ENCODE measurements at places on chromosomes 4 and X.

DNA sequence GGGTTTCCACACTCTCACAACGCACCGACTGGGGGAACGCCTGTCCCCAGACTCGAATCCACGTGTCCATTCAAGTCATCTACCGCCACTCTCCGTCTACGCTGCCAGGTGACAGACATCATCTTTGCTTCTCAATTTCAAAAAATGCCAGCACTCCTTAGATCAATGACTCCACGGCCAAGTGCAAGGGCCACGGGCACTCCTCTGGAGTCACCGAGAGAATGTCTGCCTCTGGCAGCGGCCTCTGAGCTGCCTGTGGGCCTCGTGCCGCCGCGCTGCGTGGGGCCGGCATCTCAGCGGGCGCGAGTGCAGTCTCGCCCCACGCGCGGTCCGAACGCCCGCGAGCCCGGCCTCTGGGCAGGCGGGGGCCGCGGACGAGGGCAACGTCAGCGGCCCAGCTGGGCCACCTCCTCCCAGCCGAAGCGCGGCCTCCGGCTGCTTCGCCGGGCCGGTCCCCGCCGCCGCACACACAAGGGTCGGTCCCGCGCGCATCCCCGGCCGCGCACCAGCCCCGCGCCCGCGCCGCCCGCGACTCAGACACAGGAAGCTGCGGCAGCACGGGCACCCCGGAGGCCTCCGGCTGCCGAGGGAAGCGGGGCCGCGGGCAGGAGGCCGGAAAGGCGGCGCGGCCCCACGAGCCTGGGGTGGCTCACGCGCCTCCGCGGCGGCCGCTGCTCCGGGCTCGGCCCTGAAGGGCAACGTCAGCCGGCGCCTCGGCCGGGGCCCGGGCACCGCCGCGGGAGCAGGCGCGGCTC is 450 bp downstream of the ACSL1 start:
- peak; percentile 11 for DNase-seq

DNA sequence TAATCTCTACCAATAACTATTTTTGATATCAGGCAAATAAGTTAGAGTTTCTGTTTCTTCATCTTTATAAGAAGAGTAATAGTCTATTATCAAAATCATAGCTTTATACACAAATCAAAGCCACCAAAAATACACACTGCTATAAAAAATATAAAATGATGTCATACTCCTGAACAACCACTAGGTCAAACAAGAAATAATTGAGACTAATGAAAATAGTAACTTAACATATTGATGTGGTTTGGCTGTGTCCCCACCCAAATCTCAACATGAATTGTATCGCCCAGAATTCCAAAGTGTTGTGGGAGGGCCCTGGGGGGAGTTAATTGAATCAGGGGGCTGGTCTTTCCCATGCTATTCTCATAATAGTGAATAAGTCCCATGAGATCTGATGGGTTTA is 2277.5 kb downstream of the ARAP2 start:
- no peak for DNase-seq

DNA sequence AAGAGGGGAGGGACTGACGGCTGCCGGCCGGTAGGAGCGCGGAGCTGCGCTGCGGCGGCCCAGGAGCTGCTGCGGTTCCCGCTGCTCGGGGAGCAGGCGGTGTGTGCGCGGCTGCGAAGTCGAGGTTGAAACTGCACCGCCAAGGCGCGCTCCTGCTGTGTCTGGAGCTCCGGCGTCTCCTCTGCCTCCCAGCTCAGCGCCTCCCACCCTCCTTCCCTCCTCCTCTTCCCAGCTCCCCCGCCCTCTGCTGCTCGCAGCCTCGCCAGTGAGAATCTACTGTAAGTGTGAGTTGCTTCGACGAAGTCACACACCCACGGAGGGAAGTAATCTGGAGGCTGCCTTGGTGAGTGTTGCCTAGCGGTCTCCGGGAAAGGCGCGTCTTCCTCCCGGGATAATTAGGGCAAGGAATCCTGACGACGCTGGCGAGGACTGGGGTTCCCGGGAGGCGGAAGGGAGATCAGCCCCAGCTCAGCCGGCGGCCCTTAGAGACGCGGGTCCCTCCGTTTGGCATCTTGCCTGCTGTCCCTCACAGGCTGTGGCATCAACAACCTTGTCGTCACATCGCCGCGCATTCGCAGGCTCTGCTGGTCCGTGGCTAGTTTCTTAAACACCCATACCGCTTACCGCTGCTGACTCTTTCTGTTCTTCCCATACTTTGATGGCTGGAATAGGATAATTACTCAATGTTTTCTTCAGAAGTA is at the start of gene EPHA5:
TSS of gene EPHA5 (minus strand) at position 159 of the 701 bp plus-strand sequence. CDS start 747 bp downstream, outside the sequence.
- DNase-seq: no peak

DNA sequence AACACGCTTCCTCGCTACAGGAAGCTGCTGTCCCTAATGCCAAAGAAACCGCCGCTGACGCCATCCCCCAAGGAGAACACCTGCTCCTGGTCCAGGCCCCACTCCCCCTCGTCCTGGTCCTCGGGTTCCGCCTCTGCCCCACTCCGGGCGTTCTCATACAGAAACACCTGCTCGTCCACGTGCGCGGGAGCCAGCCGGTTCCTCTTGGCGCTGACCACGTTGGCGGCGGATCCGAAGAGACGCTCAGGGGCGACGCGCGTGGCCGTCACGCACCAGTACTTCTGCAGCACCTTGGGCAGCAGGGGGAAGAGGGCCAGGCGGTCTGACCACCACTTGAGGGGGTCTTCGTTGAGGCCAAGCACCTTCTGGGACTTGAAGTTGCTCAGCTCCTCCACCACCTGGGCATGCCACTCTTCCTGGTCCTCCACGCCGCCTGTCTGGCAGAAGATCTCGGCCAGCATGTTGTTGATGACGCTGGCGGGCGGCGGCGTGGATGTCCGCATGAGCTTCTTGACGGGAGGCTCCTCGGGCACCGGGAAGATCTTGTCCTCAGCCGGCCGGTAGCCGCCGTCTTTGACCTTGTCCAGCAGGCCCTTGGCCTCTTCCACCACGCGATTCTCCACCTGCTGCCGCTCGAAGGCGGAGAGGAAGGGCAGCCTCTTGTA is 12.0 kb downstream of the DHRSX start:
- no peak for DNase-seq

DNA sequence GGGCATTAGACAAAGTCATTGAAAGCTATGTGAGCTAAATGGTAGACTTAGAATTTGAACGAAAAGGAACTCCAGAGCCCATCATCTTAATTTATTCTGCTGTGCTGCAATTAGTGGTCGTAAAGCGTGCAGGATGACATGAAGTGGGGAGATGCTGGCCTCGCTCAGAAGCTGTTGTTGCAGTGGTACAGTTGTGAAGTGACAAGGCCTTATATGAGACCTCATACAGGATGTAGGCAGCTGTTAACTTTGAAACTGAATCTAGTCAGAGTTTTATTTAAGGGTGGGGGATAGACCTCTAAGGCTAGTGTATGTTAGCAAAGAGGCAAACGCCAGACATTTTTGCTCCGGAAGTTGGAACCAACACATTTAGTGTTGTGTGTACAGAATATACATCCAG is 13.4 kb downstream of the KLF3 start:
- no peak for DNase-seq

DNA sequence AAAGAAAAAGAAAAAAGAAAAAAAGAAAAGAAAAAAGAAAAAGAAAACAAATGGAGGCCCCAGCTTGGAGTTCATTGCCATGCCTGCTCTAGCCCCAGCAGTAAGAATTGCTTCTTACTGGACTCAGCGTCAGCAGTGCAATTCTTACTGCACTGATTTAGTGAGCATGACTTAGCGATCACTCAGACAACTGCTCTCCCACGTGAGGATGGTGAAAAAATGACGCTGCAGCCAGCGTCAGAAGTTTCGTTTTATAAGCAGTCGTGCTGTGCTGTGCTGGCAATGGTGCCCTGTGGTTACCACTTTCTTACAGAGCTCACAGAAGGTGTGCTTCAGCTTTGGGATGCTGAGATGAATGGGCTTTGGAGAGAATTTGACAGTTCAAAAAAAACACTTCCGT is 68.3 kb upstream of the DDX3X start:
- DNase-seq: no peak

DNA sequence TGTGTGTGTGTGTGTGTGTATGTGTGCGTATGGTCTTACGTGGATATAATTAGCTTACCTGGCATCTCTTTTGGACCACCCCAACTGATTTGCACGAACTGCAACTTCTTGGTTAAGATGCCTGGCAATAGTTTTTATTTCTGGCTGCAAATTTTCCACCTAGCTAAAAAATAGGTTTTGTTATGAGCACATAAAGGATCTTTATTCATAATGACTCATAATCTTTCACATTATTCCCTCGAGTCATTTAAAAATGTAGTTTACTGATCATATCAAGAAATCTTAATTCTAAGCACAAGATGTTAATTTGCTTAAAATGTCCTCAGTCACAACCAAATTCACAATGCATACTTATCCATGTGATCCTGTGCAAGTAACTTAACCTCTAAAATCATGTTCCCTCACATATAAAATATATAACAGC is 1.5 kb downstream of the COX18 start:
- no peak for DNase-seq

DNA sequence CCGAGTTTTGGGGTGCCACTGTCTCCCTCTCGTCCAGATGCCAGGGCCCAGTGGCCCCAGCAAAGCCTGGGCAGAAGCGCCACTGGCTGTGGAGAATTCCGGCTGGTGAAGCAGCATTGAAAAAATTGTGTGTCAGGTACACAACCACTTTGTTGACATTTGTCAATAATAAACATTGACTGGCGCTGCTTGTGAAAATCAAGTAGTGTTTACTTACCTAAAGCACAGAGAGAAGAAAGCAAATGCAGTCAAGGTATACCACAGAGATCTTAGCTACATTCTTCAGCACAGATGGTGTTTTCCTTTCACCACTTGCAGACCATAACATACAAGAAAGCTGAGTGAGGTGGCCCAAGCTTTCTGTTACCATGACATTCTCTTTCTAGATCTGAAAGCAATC is 14.5 kb upstream of the SLC7A11 start:
- DNase-seq: no peak

DNA sequence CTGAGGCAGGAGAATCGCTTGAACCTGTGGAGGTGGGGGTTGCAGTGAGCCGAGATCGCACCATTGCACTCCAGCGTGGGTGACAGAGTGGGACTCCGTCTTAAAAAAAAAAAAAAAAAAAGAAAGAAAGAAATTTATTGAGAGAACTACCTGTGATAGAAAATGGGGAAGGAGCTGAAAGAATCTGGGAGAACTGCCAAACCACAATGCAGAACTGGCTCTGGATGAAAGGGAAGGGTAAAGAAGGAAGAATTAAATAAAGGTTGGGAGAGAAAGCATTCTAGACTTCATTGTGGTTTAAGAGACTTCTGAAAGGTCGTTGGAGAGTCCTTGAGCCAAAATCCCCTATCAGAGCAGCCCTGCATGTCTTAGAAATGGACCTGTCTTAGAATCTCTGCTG is 567.9 kb upstream of the HTR2C start:
- DNase-seq: no peak

DNA sequence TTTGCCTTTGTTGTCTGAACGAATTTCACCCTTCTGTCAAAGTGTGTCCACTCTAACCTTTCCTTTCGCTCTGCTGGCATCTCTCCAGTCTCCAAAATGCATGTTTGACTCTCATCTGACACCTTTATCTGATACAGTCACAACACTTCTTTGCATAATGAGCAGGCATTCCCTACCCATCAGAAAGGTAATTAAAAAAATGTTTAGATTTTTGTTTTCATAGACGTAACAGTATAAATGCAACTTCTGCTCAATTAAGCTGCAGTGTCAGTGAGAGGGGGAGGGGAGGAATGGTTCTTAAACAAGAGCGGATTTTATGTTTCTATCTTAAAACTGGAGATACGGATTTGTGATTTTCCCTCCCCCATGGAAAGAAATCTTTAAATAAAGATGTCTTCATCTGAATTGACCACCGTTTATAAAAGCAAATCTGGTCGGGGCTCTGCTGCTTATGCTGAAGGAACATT is 70.2 kb downstream of the CXXC4 start:
- DNase-seq: no peak

DNA sequence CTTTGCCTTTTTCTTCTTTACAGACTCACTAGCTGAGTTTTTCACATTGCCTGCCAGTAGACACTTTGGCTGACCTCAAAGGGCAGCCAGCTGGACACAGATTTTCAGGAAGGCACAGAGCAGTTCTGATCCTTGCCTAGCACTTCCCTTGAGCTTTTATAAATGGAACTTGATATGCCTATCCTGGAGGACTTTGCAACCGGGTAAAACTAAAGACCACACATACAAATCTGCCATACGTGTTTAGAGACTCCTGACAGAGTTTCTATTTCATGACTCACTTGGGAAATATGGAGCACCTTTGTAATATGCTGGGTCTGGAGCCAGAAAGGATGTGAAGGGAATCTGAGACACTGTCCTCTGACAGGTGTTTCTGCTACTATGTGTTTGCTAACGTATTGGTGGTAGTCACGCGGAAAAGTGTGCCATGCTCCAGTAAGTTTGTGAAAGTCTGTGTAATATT is 56.7 kb upstream of the RASSF6 start:
- no peak for DNase-seq

- no peak for DNase-seq
Observed at GRCh38 chr4:108637856-108638255, 12.5 kb upstream of the OSTC start.

DNA sequence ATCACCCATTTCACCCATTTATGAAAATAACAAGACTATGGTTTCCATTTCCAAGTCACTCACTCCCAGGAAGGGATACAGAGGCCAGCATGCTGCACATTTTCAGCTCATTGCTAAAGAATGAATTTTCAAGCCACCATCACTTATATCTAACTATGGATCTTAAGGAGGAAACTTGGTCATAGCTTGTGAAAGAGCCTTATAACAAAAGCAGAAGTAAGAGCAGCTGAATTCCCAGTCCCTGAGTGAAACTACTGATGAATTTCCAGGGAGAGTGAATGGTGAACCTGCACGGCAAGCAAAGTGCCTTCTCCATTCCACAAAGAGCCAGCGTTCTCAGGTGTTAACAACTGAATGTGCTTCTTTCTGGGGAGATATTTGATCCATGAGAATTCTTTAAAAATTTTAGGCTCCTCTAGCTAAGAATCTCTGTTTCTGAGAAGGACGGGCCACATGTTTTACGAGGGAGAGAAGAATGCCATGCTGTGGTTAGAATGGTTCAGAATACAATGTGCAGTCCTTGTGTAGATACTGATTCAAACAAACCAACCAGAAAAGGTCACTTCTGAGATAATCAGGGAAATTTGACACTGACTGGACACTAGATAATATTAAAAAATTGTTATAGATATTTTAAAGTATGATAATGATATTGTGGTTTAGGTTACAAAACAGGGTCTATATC is 24.0 kb downstream of the BTC start:
- DNase-seq: no peak

- DNase-seq: no peak
Observed at GRCh38 chr4:81455897-81456296, 15.8 kb downstream of the RASGEF1B start.

DNA sequence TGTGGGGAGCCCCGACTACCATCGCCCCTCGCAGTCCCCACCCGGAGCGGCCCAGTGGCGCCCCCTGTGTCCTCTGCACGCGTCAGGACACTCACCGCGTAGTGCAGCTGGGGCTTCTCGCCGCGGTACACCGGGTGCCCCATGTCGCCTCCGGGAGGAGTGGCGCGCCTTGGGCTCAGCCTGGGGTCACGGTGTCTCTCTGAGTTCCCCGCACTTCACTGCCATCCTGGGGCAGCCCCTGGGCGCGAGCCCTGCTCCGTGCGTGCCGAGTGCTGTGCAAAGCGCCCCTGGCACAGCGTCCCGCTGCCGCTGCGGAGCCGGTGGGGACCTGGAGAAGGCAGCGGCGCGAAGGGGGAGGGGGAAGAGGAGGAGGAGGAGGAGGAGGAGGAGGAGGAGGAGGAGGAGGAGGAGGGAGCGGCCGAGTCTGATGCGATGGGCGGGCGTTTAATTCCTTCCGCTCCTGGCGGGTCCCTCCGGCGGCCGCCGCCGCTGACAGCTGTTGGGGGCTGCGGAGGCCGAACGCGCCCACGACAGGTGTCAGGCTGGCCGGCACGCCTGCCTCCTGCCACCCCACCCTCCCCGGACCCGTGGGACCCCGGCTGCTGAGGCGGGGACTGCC is 134.3 kb downstream of the AMELX start:
- DNase-seq: no peak

- no peak for DNase-seq
Observed at GRCh38 chr4:137083571-137084135, 448.6 kb downstream of the PCDH18 start.
